Fibroblast of lung (primary cell): ENCODE measurements at places on chromosomes 7 and 10.

DNA sequence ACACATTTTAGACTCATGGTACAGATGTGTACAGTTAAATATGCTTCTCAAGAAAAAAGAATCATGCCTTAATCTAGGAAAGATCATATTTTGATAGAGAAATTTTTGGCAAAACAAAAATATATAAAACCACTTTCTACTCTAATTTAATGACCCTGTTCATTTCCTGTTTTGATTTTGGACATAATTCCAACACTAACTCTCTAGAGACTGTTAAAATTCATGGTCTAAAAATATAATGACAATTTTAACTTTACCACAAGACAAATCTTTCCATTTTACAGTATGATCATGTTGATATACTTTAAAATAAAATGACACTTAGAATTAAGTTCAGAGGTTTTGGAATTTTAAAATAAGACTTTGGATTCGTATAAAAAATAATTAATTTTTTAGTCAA lies 45.2 kb downstream of the PRKG1 start:
- DNase-seq: no peak

- no peak for DNase-seq
Observed at GRCh38 chr10:35827783-35828182, 185.7 kb upstream of the FZD8 start.

GRCh38 chr7:123410273-123410904 lies 124.0 kb downstream of the IQUB start:
- DNase-seq: peak; percentile 74

DNA sequence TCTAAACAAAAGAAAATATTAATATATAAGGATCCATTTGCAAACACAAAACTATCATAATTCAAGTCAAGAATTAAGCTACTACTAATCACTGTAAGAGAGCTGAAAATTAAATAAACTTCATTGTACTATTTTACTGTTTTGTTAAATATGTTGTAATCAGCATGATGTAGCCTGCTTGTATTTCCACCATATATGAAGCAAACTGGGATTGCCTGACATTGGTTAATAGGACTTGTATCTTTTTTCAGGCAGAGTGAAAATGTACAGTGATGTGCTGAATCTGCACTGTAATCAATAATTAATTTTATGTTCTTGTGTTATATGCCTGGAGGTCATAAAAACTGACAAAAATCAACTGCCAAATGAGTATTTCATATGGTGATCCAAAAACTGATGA lies 25.4 kb downstream of the TRDMT1 start:
- no peak for DNase-seq
